ENCODE measurements at places on chromosomes 16 and 17.

- DNase-seq = peak; percentile 19
Measured at GRCh38 chr16:69397821-69398521, 12.2 kb upstream of the TERF2 start.

DNA sequence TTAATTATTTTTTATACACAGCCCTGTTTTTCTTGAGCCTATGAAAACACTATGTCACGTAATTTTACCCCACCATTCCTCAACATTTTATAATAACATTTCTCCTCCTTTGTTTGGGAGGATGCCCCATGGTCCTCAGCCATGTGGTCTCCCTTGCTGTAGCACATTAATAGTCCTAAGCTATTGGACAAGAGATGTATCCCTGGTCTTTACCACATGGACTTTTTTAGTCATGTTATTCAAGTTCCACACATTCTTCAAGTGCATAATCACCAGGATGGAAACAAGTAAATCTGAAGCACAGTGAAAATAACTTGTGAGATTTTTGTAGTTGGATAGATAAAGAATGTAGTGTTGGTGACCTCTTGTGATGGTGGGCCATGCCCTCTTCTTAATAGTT is 2.0 kb upstream of the KRTAP2-3 start:
- no peak for DNase-seq

DNA sequence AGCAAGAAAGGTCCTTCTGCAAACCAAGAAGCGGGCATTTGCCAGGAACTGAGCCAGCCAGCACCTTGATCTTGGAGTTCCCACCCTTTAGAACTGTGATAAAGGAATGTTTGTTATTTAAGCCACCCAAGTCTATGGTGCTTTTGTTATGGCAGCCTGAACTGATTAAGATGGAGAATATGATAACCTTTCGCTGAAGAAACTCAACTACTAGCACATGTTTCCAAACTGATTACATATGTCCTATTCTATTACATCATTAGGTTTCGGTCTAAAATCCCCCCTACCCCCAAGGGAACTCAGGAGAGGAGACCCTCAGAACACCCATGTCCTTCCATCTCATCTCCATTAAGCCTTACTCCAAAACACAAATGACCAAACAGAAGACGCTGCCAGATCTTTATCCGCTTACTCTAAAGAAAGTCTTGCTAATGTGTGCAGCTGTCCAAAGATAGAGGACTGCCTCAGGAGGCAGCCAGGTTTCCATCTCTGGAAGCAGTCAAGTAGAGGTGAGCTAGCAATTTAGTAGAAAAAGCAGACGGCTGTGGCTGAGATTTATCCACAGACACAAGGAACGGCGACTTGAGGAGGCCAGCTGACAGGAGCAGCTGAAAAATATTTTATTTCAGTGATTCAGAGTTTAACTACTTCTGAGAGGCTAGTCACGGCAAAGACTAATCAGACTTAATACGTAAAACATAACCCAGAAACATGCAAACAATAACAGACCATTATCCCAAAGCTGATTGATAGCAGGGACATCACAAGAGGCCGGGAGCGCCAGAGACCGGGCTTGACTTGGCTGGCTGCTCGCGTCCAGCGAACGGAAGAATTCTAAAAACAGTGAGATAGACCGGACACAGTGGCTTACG is 611.4 kb upstream of the CDH5 start:
- DNase-seq = no peak

- no peak for DNase-seq
Measured at GRCh38 chr16:57801098-57801808, 1.0 kb downstream of the KIFC3 start.

DNA sequence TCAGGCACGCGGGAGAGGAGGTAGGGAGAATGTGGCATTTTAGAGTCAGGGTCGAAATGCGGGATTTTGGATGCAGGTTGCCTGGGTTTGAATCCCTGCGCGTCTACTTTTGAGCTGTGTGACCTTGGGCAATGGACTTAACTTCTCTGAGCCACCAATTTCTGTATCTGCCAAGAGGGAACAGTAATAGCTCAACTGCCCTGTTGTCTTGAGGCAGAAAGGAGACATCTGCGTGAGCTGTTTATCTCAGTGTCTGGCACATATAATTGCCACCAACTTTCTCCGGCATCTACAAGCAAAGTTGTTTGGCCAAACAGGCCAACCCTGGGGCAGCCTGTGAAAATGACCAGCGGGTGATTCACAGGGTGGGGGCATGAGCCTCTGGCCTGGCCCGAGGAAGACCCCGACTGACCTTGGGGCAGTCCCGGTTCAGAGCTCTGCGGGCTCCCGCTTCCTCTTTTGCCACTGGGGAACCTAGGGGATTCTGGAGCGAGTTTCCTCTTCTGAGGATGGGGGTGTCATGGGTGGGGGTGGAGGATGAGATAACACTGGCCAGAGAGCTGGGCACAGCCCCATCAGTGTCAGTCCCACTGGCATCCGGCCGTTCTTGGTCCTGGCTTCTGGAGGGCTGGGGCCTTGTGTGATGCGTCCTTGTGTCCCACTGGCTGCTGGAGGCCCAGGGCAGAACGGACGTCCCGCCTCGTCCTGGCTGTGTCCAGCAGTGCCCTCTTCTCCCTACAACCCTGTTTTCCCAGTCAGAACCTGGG is 1.3 kb downstream of the SNN start:
- peak; percentile 33 for DNase-seq

DNA sequence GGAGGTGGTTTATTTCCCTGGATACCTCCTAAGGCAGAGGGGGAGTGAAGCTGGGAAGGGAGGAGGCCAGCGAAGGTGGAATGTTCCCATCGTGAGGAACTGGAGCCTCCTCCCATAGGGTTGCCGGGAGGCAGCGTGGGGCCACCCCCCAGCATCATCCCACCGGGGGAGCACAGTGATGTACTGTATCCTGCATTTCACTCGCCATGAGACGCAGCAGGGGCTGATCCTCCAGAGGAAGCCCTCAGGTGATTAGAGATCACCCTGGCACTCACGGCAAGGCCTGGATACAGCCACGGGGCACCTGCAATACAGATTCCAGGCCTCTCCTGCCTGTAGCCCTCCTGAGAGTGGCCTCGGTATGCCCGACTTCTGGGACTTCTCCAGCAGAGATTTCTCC is 25.5 kb upstream of the BEAN1 start:
- no peak for DNase-seq

DNA sequence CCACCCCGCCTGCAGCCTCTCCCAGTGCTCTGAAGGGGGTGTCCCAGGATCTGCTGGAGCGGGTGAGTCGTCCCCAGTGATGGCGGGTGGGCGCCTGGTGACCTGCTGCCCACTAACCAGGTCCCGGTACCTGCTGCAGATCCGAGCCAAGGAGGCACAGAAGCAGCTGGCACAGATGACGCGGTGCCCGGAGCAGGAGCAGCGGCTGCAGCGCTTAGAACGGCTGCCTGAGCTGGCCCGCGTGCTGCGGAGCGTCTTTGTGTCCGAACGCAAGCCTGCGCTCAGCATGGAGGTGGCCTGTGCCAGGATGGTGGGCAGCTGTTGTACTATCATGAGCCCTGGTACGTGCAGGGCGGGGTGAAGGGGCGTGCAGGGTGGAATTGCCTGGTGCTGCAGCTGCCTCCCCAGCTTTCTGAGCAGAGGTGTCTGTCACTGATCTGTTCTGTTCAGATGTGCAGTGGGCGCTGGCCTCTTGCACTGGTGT is 3.6 kb downstream of the CDT1 start:
- no peak for DNase-seq

DNA sequence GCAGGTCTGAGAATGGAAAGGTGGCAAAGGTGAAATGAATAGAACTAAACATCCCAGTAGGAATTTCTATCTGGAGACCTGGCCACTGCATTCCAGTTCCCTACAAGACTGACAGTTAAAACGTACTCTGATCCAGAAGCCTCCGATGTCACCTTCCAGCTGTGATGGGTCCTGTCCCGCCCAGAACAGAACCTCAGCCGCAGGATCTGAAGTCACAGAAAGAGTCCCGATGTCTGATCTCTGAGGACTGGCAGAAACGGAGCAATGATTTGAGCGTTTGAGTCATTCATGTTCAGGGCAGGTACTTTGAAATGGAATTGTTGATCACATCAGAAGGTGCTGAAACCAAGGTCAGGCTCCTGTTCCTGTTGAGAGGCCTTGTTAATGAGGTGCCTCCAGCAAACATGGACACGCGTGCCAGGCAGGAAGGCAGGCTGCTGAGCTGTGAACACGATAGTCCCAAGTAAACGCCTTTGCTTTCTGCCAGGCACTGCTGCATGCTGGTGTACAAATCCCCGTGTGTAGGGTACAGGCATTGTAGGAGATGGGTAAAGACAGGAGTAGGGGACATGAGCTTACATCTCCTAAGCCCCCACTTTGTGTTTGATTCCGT is 61.4 kb downstream of the VAT1L start:
- DNase-seq = no peak
